ENCODE measurements at places on chromosomes 1 and 21.

- no peak for DNase-seq
Measured at GRCh38 chr1:23953020-23953419, 6.6 kb upstream of the PNRC2 start.

DNA sequence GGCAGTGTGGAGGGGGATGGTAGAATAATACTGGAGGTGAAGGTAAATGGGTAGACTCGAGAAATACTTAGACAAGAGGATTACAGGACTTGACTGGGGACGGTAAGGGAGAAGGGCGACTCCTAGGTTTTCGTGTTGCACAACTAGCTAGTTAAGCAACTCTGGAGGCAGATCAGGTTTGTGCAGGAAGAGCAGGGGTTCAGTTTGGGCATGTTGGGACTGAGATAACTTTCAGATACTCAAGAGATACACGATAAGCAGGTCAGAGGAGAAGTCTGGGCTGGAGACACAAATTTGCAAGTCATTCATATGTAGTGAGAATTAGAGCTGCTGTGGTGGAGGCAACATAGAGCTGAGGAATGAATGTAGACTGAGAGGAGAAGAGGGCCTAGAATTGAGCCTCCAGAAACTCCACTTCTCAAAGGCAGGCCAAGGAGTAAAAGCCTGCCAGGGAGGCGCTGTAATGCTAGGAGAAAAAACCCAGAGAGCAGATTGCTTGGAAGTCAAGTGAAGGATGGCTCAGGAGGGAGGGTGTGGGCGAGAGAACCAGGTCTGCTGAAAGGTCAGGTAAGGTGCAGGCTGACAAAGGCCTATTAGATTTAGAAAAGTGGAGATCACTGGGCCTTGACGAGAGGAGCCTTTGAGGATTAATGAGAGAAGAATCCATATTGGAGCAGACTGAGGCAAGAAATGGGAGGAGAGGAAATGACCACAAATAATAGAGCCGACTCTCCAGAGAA is 20.8 kb downstream of the MAB21L3 start:
- no peak for DNase-seq

- no peak for DNase-seq
Measured at GRCh38 chr1:168509875-168510791, 33.7 kb downstream of the XCL2 start.

DNA sequence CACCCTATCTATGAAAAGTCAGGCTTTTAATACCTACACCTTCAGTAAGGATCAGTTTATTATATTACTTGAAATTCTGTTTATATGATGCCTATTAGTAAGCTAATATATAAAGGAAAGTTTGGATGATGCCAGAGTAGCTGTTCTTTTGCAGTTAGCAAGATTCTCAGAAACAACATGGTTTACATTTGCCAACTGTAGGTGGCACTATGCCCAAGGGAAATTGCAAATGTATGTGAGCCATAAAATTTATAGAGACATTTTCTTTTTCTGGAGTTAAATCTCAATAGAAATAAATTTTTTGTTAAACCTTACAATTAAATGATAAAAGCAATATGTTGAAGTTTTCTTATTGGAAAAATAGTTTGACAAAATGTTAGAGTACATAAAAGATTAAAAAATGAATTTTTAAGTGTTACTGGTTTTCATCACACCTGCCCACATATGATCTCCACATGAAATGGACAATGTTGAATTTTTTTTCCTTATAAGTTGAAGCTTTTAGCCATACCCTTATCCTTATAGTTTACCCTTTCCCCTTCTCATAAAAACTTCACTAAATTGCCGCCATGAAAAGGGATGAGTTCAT is 32.1 kb upstream of the EPHX4 start:
- DNase-seq = peak; percentile 15

DNA sequence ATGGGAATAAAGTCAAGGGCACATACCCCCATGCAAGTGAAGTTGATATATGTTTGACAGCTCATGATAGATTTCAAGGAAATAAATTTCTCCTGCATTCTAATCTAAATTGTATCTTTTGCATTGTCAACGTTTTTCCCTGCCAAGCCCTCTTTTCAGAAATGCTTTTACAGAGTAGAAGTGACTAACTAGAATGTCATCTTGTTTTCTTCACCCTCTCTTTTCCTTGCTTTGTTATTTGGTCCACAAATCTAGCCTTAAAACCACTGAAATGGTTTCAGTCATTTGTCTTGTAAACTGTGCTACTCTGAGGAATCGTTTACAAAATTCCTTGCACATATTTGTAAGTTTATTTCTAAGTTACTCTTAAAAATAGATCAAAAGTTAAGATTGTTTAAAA is 600.8 kb upstream of the CXADR start:
- DNase-seq = peak; percentile 22

GRCh38 chr1:94243665-94244064 is 6.3 kb upstream of the ARHGAP29 start:
- no peak for DNase-seq

Measured in NCI-H226 (cell line).